ENCODE measurements at places on chromosomes 16 and 17.

DNA sequence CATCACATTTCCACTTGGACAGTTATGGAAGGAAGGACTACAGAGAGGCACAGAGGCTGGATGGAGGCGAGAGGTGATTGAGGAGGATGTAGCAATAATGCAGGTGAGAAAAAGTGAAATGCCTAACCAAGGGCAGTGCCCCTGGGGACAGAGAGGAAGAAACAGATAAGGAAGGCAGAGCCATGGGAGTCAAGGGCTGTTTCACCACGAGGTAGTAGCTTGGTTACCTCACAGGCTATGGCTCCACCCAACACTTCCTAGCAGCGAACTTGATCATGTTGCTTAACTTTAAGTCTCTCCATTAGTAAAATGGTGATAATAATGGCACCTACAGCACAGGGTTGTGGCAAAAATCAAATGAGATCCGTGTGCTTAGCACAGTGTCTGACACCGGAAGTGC lies 83.9 kb downstream of the YPEL2 start:
- no peak for DNase-seq

GRCh38 chr17:44308865-44309264 lies 464 bp downstream of the RUNDC3A start:
- DNase-seq, result no peak

DNA sequence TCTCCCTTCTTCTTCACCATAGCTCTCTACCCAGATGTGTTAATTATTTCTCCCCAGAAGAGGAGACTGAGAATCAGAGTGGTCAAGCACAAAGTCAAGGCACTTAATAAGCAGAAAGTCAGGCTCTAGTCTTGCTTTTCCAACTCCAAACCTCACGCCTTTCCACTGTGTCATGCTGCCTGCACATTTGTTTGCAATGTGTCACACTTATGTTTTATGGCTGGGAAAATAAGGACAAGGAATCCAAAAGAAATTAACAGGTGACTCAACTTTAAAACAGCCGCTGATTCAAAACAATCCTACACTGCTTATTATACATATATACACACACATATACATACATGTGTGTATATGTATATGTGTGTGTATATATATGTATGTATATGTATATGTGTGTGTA lies 255.7 kb upstream of the DYNLRB2 start:
- no peak for DNase-seq

DNA sequence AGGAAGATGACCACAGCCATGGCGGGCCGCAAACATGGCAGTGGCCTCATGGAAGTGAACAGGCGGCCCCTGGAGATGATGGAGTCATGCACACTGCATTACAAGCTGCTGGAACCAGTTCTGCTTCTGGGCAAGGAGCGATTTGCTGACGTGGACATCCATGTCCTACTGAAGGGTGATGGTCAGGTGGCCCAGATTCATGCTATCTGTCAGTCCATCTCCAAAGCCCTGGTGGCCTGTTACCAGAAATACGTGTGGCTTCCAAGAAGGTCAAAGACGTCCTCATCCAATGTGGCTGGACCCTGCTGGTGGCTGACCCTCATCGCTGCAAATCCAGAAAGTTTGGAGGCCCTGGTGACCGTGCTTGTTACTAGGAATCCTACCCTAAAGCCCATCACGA lies 13.4 kb upstream of the WSB1 start:
- no peak for DNase-seq

DNA sequence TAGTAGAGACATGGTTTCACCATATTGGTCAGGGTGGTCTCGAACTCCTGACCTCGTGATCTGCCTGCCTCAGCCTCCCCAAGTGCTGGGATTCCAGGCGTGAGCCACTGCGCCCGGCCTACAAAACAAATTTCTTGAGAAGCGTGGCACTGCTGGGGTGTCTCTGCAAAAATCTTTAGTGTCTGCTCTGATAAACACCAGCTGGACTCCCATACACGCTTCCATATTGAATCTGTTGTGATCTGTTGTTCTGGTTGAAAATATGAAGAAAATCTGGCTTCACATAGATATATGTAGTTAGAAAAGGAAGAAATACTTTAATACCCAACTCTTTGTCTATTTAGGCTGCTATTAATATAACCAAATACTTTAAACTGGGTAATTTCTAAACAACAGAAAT lies 33.3 kb downstream of the VPS53 start:
- DNase-seq, result no peak

DNA sequence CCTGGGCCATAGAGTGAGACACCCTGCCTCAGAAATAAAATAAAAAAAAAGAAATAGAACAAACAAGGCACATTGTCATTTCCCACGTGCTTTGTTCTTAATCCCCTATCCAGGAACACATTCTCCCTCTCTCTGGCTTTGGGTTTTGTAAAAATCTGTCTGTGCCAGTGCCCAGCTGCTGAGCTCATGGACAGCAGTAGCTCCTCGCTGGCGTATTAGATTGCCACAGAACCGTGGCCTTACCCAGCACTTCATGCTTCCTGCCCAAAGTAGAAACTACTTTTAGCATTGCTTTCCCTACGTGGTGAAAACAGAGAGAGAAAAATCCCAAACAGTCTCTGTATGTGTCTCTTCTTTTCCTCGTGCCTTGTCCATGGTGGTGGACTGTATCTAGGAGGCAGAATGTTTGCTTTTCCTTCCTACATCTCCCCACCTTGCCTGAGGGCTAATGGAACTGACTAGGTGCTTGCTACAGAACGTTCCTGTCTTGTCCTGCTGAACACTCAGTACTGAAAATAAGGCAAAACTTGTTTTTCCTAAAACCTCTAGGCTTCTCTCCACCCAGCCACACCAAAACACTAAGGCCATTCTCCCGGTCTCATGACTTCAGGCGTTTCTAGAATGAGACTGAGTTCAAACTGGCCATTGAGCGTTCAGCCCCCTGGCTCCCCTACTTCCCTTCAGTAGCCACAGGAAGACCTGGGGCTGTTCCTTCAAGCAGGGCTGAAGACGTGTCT lies 26.1 kb downstream of the MNT start:
- DNase-seq, result no peak

- DNase-seq, result no peak
Observed at GRCh38 chr17:78265121-78265520, 33.7 kb downstream of the TMEM235 start.

GRCh38 chr16:81645266-81645694 lies 133.8 kb upstream of the PLCG2 start:
- no peak for DNase-seq

DNA sequence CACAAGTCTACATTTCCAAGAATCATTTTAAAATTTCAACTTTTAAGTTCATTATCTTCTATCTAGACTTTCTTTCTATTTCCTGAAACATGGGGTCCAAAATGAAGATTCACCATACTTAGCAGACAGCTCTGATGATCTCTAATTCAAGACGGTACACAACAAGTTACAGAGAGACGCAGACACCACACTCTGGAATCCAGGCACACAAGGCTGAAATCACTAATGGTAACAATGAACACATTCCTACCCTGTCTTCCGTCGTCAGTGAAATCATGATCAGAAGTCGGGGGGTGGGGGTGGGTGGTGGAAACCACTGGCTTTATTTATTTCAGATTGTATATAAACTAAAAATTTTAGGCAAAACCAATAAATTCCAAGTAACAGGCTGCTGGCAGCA lies 78.5 kb downstream of the ITFG1 start:
- no peak for DNase-seq
